ENCODE measurements at places on chromosomes 1 and 21.

GRCh38 chr1:240242601-240243144 lies 151.0 kb downstream of the FMN2 start:
- DNase-seq = peak; percentile 37

- no peak for DNase-seq
Observed at GRCh38 chr1:228772516-228773212, 37.4 kb downstream of the RHOU start.

GRCh38 chr1:221991221-221991620 lies 249.3 kb upstream of the DUSP10 start:
- peak; percentile 69 for DNase-seq

DNA sequence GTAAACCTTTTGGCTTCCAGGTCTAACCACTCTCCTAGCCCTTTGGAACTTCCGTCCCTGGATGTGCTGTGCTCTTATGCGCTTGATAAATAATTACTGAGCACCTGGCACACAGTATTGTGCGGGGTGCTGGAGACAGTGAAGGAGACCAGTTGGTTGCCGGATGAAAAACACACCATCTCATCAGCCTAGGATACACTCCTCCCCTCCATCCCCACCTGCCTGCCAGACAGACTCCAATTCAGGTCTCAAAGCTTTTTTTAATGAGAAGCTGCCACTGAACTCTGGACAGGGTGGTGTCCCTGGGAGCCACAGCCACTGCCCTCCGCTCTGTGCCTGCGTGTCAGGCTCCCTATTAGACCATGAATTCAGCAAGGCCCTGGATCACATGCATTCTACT lies 9.2 kb downstream of the GNB1 start:
- DNase-seq = no peak

DNA sequence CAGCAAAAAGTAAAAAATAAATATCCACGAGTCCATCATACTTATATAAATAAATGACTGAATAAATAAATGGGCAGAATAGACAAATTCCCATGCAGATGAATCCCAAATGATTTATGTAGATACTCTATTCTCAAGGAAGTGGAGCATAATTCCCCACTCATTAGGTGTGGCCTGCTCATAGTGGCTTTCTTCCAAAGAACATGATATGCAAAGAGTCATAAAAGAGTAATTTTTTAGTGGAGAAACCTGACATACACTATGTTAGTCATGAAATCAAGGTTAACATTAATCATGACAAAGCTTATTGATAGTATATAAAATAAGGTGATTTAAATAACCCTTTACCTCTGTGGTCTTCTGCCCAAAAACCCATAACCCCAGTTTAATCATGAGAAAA lies 298.9 kb downstream of the DPYD start:
- DNase-seq = no peak

- DNase-seq = no peak
Observed at GRCh38 chr1:44617703-44618029, 56.6 kb downstream of the TMEM53 start.

- DNase-seq = peak; percentile 47
Observed at GRCh38 chr1:147627435-147628110, 42.8 kb downstream of the ACP6 start.

GRCh38 chr1:40848530-40849189 lies 13.5 kb downstream of the CITED4 start:
- DNase-seq = peak; percentile 73

DNA sequence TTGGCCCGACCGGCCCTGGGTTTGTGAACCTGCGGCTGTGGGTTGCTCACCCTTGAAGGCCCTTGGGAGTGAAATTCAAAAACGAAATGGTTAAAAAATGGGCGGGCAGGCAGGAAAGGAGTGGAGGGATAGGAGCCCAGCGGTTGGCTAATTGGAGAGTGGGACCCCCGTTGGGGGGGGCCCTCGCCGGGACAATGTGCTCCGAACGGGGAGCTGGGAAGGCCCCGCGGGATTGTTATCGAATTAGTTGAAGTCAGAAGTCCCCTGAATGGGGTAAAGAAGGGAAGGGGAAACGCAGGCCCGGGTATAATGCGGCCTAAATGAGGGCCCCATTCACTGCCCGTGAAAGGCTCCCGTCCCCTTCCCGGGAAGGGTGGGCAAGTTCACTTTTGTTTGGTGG lies 135.7 kb downstream of the PRDM16 start:
- DNase-seq = no peak

- DNase-seq = no peak
Observed at GRCh38 chr1:220983877-220984635, 104.8 kb downstream of the HLX start.

GRCh38 chr1:34790985-34791384 lies 1.8 kb upstream of the GJA4 start:
- DNase-seq = no peak

Data from fibroblast of villous mesenchyme (primary cell).